ENCODE measurements at places on chromosomes 5 and 9.

GRCh38 chr5:59768152-59769040 lies 125.1 kb downstream of the PDE4D start:
- DNase-seq, result peak; percentile 81

DNA sequence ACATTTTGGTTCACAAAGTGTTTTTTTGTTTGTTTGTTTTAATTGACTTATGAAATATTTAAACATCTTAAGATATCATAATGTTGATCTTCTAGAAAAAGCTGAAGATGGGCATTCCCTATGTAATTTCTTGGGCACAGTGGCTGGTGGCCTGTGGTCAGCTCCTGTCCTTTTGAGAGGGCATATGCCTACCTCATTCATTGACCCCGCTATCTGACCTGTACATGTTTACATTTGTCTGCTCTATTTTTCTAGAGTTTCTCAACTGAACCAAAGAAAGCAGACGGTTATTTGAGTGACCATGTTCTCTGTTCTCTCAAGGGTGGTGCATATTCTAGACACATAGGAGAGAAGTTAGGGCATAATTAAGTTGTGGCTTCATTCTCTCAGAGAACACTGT lies 5.3 kb downstream of the SGCD start:
- no peak for DNase-seq

DNA sequence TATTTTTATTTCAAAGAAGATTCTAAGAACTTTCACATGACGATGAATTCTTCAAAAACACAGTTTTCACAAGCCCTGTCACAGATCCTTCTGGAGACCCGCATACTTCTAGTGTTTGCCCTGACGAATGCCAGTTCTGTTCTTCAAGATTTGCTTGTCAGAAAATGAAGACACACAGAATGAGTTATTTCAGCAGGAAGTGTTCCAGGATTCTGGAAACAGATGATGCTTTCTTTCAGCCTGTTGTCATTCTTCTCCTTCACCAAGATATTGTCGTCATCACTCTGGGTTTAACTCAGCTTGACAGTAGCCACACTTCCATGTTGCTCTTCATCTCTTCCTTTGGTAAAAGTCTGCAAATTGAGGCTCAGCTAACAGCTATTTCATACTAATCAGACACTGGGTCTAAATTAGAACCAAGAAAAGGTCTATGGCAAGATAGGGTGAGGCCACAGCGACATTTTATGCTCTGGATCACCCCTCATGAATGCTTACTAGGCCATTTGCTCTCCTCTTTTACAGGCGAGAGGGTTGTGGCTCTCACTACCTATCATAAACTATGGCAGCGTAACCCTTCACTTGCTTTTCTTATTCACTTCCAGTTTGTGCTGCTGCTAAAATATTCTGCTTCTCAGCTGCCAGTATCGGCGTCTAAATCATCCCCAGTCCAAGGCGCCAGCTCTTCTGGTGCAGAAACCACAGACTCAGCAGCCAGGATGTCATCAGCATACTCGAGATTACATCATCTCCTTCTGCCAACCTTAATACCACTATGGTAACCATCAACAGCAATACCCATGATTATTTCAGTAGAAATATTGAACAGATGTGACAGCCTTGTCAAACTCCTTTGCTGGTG lies 159.6 kb upstream of the TBCA start:
- DNase-seq, result no peak

DNA sequence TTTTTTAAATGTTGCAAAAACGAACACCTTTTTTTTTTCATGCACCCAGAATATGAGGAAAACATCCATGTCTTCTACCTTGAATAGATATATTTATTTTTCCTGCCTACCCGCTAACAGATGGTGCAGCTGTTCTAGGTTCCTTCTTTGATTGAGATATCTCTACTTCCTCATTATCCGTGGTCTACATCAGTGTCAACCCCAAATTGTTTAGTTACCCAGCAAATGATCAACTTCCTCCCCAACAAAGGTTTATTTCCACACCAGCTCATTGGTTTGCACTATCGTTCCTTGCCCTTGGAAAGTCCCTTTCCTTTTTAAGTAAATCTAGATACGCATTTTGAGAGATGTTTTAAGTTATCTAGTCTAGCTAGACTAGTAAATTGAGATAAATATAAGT lies 166.4 kb downstream of the PRR16 start:
- DNase-seq, result no peak
